ENCODE measurements at places on chromosomes 11 and 22.

DNA sequence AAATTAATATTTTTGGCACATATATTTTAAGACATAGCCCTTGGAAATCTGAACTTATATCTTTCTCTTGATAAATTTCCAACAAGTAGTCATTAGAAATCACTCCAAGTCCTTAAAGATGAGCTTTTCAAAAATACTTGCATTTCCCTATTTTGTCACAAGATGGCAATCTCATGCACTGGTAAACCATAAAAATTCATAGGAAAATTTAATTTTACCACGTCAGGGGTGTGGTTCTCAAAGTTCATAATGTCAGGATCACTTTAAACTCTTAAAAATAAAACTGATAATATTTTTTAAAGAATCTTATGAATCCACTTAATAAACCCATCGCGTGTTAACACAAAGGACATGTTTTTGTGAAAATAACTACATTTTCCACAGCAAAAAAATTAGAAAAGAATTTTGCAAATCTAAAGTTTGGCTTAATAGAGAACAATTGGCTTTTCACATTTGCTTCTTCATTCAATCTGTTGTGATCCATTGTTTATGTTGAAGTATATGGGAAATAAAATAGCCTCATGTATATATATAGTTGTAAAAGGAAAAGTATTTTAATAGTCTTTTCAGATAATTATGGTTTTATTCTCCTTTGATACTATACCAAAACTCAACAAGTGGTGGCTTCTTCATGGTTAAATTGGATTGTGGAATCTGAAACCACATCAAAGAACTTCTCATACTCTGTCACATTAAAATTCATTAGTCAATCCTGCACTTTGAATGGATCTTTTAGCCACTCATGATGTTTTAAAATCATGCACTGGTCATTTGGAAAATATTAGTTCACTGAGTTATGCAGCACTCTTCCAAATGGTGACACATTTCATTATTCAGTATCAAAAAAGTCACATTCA, 169.1 kb downstream of the CADM1 start:
- no peak for DNase-seq

DNA sequence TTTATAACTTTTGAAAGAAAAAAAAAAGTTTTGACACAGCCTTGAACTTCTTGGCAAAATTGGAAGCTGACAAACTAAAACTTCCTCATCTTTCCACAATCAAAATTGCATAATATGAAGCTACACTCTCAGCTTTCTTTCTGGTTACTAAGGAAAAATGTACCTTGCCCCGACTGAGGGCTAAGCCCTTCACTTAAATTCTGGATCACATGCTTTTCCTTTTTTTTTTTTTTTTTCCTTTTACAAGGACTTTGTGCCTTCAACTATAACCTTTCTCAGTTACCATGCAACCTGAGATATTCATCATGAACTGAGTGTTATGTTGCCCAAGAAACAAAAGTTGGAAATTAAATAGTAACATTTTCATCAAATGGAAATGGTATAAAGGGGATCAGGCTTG, 188.5 kb upstream of the CARD18 start:
- DNase-seq, result no peak

- peak; percentile 13 for DNase-seq
Observed at GRCh38 chr22:21942407-21943343, 10.0 kb downstream of the PPM1F start.

GRCh38 chr11:47991266-47991830, 11.0 kb downstream of the PTPRJ start:
- no peak for DNase-seq

- no peak for DNase-seq
Observed at GRCh38 chr22:47310601-47311000, 548.2 kb downstream of the TBC1D22A start.

GRCh38 chr11:20880094-20880493, 210.7 kb downstream of the NELL1 start:
- DNase-seq, result no peak

DNA sequence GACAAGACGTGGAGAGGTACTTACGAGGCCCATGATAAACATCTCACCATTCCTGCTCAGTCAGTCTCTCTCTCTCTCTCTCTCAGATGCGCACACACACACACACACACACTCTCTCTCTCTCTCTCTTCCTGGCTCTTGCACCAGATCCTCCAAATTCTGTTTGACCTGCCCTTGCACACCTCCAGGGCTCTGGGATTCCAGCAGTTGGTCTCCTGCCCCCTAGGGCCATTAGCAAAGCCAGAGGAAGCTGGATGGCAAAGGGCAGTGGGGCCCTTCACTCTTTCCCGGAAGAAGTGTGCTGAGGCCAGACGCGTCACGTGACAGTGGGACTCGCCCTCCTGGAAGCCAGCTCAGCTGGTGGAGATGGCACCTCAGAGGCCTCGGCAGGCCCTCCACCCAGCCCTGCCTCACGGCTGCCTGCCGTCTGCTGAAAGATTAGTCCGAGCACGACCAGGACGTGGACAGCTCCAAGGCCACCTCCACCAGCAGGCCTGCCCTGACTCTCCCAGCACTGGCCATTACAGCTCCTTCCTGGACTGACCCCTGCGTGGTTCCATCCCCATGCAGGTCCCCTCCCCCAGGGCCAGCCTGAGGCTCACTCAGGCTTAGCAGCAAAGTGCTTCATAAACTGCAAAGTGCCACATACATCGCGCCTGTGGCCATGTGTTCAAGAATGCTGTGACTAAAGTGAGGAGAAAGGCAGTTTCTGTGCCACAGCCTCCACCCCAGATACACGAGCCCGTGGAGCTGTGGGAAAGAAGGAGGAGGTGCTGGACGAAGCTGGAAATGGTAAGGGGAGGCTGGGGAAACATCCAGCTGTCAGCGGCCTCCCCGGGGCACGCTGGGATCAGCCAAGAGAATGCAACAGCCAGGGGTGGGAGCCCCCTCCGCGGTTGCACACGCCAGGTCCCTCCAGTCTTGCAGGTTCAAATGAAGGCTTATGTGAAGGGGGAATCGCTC, 3.7 kb downstream of the PDGFB start:
- no peak for DNase-seq

All from stimulated activated CD4-positive, alpha-beta T cell treated with anti-CD3 and anti-CD28 coated beads, Interleukin-1b, Interleukin-23, amount 100 ng/mL, for 48 hours (primary cell).